ENCODE measurements at places on chromosomes 3 and 15.
A peak's percentile ranks its signal among the peaks of the same experiment; 100 is the strongest.

- DNase-seq = no peak
These were observed 4.2 kb upstream of the NUP210 start for GRCh38 chr3:13424141-13424844.

GRCh38 chr15:36807134-36807764 lies 227.8 kb downstream of the CDIN1 start:
- no peak for DNase-seq

- no peak for DNase-seq
These were observed 56.1 kb upstream of the CPNE4 start for GRCh38 chr3:132090921-132091320.

DNA sequence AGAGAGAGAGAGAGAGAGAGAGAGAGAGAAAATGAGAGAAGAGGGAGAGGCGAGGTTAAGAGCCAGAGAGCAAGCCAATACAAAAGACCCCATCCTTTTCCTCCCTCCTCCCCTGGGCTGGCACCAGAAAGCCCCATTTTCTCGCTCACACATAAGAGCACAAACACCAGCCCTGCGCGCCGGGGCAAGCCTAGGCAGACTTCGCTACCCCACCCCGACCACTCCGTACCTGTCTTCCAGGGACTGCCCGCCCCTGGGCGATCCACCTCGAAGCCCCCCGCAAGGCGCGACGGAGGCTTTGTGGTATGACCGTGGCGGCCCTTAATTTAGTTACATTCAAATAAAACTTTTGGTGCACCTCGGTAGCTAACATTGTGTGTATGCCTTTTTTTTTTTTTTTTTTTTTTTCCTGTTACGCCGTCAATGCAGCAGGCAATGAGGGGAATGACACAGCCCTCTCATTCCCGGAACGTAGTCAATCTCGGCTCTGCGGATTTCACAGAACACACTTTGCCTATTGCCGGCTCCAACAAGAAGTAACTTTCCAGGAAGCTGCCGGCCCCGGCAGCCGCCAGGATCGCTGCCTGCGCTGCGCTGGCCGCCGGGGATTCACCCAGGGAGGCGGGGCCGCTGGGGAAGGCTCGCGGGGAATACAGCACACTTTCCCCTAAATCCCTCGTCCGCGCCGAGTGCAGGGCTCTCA lies 7.7 kb downstream of the BCL6 start:
- peak; percentile 46 for DNase-seq

DNA sequence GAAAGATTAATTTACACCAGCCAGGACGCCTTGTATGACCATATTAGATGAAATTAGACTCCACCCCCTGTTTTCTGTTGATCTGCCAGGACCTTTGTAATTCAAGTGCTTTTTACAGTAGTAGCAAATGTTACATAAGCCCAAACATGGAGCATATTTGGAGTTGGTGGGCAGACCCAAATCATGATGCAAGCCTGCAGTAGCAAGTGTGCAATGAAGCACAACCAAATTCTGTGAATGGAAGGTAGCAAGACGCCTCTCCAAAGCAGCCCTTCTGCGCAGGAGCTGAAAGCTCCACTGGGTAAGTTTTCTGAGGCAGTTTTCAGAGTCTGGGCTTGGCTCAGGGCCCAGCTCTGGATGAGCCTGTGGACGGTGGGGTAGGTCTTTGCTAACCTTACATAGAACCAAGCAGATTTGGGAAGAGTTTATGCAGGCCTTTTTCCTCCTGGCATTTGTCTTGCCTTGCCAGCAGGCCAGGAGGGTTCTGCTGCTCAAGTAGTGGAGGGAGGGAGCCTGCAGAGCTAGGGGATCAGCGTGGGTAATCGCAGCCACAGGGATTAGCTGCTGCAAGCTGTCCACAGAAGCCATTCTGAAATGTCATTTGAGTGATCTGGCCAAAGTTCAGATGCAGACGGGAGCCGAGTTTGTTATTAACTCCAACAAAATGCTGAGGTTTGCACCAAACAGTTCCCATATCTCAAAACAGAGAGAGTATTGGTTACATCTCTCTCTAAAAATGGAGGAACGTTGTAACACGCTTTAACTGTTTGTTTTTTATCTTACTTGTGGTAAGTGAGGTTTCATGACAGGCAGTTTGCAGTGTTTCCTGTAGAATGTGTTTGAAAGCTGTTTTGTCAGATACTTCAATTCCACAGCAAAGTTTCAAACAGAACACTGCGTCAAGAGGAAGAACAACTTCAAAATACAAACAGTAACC lies 55.4 kb downstream of the PSMD6 start:
- no peak for DNase-seq

DNA sequence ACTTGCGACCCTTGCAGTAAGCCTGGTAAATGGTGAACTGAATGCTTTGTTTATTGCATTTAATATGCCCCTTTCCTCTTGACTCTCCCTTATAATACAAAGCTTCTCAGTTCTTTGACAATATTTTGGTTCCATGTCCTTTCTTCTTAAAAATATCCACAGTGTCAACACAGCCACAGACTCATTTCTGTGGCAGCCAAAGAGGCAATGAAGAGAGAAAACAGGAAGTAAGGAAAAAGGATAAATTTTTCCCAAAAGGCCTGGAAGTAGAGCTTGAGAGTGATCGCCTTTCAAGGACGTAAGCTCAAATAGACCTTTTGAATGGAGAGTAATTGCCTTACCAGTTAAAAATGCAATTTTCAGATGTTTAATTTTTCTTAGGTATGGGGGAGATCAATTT lies 59.4 kb downstream of the PEX5L start:
- DNase-seq = no peak

- DNase-seq = no peak
These were observed 55.4 kb upstream of the ALDH1A3 start for GRCh38 chr15:100824211-100824610.

GRCh38 chr15:98375513-98376340 lies 272.6 kb upstream of the IGF1R start:
- no peak for DNase-seq

GRCh38 chr3:111761309-111761795 lies 97.7 kb upstream of the PHLDB2 start:
- no peak for DNase-seq

DNA sequence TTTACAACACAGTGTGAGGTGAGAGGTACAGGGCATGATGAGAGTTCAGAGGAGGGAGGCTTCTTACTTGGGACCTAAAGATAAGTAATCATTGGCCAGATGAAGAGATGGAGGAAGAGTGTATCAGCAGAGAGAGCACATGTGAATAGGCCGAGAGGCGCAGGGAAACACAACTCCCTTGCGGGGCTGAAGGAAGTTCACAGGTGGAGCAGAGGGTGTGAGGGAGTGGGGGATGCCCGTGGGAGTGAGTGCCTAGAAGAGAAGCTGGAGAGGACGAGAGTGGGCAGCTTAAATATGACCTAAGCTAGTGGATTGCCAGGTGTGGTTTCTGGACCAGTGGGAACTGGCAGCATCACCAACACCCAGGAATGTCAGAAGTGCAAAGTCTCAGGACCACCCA lies 98.2 kb upstream of the TBC1D5 start:
- DNase-seq = no peak

- no peak for DNase-seq
These were observed 6.4 kb upstream of the GATM start for GRCh38 chr15:45384700-45385099.

DNA sequence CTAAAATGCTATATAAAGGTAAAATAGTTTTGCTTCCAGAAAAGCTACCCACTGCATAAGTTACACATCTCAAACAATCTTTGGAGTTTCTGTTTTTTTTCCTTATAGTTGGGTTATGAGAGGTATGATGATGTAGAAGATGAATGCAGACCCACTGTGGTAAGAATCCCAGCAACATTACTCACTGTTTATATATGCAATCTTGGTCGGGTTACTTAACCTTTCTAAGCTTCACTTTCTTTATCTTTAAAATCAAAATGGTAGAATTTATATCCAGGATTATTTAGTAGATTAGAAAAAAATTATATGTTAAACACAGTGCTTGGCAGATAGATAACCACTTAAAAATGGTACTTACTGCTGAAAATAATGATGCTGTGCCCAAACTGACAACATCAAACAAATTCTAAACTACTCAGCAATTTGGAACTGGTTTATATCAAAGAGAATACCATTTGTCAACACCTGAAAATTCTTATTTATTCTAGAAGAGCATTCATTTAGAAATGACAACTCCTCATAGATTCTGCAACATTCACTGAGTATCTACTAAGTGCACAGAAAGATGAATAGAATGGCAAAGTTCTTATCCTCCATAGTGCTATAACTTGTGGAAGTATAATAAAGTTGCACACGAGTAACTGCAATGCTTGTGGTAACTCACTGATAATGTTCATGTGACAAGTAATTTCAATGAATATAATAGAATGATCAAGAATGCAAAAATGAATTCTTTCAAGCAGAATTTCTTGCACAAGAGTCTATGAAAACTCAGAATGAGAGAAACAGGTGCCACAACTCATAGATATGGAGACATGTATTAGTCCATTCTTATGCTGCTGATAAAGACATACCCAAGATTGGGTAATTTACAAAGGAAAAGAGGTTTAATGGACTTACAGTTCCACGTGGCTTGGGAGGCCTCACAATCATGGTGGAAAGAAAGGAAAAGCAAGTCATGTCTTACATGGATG lies 129.0 kb upstream of the SLC7A14 start:
- DNase-seq = no peak

DNA sequence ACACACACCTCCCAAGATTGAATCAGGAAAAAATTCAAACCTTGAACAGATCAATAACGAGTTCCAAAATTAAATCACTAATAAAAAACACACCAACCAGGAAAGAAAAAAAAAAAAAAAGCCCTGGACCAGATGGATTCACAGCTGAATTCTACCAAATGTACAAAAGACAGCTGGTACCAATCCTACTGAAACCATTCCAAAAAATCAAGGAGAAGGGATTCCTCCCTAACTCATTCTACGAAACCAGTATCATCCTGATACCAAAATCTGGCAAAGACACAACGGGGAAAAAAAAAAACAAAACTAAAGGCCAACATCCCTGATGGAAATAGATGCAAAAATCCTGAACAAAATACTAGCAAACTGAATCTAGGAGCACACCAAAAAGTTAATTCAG lies 54.4 kb upstream of the SLC12A8 start:
- no peak for DNase-seq

DNA sequence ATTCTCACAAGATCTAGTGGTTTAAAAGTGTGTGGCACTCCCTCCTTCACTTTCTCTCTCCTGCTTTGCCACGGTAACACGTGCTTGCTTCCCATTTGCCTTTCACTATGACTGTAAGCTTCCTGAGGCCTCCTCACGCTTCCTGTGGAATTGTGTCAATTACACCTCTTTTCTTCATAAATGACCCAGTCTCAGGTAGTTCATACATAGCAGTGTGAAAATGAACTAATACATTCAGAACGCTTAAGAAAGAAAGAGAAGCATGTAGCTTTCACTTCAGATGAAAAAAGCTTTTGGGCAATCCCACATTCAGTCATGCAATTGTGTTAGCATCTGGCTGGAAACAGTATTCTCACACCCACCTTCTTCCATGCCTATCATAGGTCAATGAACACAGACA lies 24.4 kb downstream of the P3H2 start:
- no peak for DNase-seq

- DNase-seq = no peak
These were observed 127.8 kb upstream of the P2RY1 start for GRCh38 chr3:152706991-152707713.

DNA sequence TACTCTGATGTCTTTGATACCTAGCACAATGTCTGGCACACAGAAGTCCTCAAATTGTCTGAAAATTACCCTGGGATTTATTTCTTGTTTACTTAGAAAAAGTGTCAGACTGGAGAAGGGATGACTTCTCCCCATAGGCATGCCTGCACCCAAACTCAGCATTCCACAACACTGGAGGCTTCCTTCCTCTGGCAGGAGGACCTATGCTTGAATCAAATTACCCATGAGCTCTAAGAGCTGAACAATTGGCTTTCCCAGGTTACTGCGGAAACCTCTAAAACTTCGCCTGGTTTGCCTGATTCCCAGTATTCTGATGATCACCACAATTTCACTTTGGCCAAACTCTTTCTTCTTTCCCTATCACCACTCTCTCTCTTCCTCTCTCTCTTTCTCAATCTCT lies 217.4 kb downstream of the DIPK2A start:
- no peak for DNase-seq

- DNase-seq = no peak
These were observed 590 bp downstream of the POLG start for GRCh38 chr15:89333959-89334509.

DNA sequence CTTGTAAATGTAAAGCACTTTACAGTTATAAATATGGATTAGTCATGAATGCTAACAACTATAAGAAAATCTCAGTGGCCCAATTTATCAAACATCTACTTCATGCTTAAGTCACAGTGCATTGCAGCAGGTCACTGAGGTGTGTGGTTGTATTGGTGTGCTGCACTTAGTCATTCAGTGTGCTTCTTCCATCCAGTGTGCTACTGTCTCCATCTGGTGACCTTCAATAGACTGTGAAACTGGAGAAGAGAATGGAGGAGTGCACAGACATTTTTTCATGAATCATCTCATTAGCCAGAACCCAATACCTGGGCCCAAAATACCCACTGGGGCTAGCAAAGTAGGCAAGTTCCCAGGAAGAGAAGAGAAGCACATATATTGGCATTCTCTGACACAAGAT lies 199.6 kb downstream of the SHOX2 start:
- no peak for DNase-seq

DNA sequence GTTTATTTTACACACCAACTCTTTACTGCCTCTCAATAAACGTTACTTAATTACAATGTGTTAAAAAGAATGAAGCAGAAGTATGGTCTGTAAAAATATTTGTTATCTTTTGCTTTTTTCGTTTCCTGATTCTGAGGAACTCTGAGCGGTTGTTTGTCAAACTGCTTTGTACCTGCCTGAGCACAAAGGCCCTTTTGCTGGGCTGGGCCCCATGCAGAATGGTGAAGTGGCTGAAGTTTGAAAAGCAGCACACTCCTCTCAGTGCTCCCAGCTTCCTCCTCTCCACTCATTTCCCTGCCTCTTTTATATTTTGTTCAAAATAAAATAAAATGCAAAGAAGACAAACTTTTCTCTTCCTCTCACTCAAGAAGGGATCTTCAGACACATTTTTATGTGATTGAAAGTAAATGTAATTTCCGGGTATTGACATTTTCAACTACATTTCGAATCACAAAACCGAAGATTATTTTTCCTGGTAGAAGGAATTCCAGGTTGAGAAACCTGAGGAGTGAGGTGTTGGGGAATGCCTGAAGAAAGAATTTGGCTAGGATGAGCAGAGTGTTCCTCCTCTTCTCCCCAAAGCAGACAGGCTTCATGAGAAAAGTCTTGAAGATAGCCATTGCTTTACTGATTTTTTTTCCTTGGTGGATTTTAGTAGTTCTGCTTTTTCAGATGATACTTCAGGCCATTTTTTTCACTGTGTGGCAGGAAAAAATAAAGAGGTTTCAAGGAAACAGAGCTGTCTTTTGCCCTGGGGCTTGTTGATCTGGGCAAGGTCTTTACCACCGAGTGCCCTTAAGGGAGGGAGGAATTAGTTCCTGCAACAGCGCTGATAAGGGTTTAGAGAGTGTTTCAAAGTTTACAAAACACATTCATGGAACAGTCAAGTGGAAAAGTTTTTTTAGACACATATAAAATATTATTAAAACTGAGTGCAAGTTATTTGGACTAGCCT lies 229.8 kb downstream of the NFKBIZ start:
- no peak for DNase-seq

GRCh38 chr3:46713898-46714552 lies 3.6 kb downstream of the PRSS50 start:
- DNase-seq = peak; percentile 33

- DNase-seq = no peak
These were observed 771 bp downstream of the RARRES1 start for GRCh38 chr3:158731486-158731885.

GRCh38 chr15:45251888-45252287 lies at the start of gene SLC28A2:
TSS of gene SLC28A2 (plus strand) at chr15:45252234. CDS start at chr15:45253216, 982 bp downstream.
- DNase-seq = no peak

All from 8988T (cell line).